ENCODE measurements at places on chromosomes 13 and 19.

DNA sequence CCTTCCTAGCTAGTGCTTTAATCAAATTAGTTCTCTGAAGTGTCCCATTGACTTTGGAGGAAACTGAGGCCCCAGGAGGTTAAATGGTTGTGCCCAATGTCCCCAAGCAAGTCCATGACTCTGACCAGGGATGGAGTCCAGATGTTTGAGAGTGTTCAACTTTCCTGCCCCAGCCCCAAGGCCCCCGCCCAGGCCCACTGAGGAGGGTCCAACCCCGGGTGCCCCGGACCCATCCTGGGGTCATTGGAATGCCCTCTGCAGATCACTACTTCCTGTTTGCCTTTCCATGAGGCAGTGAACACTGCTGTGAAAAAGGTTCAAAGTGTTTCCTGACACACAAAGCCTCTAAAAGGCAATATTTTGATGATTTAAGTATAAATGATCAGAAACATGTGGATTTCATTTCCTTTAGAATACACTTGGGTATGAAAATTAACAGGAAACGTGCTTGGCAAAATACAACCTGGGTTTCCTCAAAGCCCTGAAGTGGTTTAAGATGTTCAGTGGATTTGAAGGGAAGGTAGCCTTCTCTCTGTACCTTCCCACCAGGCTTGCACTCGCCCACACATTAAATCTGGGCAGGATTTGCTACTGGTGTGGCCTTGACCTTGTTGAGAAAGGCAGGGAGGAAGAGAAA lies 335.7 kb downstream of the TSHZ3 start:
- DNase-seq, result no peak

DNA sequence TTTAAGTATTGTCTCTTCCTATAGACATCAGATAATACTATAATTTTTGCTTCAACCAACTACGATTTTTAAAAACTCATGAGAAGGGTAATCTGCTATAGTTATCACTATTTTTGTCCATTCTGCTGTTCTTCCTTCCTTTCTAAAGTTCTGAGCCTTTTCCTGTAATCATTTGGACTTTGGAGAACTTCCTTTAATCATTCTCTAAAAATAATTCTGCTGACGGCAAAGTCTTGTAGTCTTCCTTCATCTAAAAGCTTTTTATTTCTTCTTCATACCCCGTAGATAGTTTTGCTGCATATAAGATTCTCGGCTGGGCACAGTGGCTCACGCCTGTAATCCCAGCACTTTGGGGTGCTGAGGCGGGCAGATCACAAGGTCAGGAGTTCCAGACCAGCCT lies 5.1 kb upstream of the FCGBP start:
- no peak for DNase-seq

- DNase-seq, result no peak
These were observed 10.7 kb downstream of the RFXAP start for GRCh38 chr13:36829753-36830152.

GRCh38 chr19:46018729-46019251 lies 4.1 kb downstream of the PGLYRP1 start:
- no peak for DNase-seq

GRCh38 chr13:23797276-23797903 lies 91.8 kb downstream of the MIPEP start:
- no peak for DNase-seq

DNA sequence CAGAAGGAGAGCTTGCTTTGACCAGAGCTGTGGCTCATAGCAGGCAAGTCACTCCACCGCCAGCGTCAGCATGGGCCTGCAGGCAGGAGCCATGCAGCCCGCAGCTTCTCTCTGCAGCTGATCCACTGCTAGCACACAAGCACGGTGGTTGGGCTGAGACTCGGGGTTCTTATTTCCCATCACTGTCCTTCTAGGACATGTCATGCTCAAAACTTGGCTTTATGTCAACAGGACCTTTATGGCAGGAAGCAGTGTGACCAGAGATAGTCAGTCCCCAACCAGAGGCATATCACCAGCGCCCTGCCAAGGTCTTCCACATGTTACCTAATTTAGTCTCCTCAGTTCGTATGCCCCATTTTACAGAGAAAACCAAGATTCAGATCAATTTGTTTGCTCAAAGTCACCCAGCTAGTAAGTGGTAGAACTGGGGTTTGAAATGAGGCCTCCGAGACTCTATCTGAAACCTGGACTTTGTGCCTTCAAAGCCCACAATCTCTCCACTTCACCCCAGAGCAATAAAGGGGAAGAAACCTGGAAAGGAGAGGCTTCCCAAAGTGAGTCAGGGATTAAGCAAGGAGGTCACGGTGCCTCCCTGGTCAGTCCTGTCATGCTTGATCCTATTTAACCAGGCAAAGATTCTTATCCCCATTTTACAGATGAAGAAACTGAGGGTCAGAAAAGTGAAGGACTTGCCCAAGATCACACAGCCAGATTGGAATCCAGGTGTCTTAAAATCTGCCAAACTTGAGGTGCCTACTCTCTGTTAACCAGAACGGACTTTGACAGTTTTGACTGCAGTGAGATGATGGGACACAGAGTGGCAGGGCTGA lies 5.1 kb downstream of the TMEM272 start:
- DNase-seq, result no peak

- no peak for DNase-seq
These were observed 20.1 kb upstream of the MYO16 start for GRCh38 chr13:108609353-108609752.

GRCh38 chr13:77861741-77862140 lies 56.9 kb downstream of the EDNRB start:
- DNase-seq, result no peak

- no peak for DNase-seq
These were observed 32.7 kb upstream of the SOX1 start for GRCh38 chr13:112034231-112034630.

DNA sequence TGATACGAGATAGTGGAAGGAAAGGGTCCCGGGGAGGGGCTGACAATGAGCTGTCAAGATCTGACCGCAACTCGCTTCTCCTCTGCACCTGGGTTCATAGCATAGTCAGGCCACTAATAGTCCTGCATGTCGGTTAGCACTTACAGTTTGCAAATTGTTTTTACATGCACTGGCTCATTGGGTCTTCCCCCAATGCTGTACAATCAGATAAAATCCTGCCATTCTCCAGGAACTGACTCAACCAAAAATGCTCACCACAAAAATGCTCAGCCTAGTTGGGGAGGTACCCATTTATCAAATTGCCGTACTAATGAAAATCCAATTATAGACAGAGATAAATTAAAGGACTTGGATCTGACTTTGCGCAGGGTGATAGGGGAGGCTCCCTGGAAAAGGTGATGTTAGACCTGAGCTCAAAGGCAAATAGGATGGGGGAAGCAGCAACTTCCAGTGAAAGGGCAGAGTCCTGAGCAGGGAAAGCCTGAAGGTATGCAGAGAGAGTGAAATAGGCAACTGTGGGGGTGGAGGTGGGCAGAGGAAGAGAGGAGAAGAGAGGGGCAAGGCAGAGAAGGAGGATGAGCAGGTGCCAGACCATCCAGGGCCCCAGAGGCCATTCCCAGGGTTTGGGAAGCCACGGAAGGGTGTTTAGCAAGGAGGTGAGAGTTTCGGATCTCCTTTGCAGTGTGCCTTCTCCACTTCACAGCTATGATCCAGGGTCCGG lies 326.1 kb upstream of the TSHZ3 start:
- no peak for DNase-seq

- peak; percentile 74 for DNase-seq
These were observed 67.8 kb downstream of the GADD45B start for GRCh38 chr19:2543463-2544442.

GRCh38 chr19:44927746-44928145 lies 13.3 kb downstream of the APOC1 start:
- peak; percentile 38 for DNase-seq

GRCh38 chr13:31328549-31329235 lies 128.9 kb downstream of the B3GLCT start:
- DNase-seq, result no peak

All from NCI-H446 treated with DMSO at 0.1 percent for 48 hours (cell line).